Activated T-helper 17 cell treated with anti-CD3 and anti-CD28 coated beads, Interleukin-2, amount 50 U/mL, for 72 hours (primary cell): ENCODE measurements at places on chromosomes 7 and 10.

DNA sequence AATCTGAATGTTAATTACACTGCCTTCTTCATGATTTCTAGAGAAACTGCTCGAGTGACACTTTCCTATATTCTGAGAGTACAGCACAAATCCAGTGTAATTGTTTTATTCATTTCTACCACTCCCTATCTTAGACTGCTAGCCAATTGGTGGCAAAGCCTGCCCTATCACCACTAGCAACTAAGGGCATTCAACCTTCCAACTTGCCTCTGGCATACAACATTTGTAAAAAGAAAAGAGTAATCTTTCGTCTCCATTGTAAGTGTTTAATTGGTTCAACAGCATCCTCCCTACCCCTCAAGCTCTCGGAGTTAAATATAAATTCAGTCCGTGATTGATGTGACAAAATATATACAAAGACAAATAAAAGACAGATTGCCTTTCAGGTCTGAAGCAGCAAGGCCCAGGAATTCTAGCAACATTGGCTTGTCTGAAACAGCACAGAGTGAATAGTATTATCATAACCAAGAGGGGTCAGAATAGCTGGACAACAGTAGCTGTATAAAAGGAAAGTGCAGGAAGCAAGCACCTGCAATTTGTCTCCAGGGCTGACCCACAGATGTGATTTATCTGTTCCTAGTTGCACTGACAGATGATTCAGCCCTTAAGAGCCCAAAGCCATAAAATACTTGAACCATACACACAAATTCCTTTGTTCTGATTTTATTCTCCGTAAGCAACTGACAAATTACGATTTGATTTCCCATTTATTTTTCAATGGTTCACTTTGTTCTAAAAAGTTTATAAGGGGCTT, 47.6 kb upstream of the ANKRD1 start:
- ATAC-seq: no peak

DNA sequence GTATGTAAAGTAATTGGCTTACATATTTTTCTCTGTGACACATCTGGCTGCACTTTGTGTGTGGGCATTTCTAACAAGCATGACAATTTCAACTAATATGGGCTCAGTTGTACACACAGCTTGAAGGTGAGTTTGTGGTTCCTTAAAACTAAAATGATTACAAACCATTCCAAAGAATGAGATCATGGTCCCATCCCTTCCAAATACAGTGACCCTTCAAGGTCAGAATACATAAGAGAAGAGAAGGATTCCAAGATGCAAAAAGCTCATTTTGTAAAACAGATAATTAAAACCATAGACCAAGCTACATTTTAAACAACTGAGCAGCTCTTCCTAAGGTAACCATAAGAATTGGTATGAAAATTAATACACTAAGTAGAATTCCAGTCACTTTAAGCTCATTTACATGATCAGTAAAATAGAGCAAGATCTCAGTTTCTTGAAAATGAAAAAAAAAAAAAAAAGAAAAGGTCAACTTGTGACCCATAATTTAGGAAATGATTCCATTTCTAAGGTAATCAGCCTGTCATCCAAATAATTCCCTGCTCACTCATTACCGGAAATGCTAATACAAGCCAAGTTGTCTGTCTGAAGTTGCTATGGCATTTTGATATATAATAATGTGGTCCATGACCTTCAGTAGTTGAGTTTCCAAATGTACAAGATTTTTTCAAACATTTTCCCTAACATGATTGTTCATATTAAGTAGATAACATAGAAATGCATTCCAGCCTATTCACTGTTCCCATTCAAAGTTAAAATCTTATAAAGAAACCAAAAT, 688.5 kb downstream of the PARD3 start:
- ATAC-seq: no peak

- ATAC-seq: no peak
Measured at GRCh38 chr10:24721229-24722106, 2.2 kb downstream of the ARHGAP21 start.

DNA sequence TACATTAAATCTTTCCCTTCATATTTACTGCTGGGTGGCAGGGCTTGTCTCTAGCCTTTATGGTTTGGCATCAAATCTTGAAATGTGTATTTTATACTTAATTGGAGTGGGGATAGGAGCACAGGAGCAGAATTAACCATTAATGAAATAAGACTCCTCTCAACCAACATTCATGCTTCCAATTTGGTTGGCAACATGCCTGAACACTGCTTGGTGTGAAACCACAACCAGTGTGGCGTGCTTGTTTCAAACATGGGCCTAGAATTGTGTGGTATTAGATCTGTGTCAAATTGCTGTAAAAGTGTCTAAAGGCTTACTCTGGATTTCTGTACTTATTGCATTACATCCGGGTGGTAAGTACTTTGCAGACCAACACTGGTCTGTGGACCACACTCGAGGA, 25.1 kb upstream of the VPS41 start:
- ATAC-seq: no peak

DNA sequence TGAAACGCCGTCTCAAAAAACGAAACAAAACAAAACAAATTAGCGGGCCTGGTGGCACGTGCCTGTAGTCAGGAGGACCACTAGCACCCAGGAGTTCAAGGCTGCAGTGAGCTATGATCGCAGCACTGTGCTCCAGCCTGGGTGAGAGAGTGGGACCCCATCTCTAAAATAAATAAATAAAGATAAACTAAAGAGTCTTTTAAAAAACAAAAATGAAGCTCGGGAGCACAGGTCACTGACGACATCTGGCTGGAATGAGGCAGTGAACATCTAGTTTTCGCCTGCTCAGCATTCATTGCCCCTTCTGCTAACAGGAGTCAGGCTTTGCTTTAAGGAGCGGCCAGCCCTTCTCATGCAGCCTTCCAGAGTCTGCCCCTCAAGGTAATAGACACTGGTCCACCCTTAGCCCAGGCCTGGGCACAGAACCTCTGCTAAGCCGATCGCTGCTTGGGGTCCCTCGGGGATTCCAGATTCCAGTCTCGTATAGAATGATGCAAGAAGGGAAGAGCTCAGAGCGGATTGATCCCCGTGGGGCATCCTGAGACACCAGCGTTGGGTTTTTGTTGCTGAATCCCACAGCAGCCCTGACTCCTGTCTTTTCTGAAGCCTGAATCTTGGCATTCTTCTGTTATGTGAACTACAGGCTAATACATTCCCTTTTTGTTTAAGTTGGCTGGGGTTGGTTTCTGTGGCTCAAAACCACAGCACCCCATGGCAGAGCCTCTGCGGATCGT, 14.2 kb upstream of the FOXK1 start:
- ATAC-seq: no peak

DNA sequence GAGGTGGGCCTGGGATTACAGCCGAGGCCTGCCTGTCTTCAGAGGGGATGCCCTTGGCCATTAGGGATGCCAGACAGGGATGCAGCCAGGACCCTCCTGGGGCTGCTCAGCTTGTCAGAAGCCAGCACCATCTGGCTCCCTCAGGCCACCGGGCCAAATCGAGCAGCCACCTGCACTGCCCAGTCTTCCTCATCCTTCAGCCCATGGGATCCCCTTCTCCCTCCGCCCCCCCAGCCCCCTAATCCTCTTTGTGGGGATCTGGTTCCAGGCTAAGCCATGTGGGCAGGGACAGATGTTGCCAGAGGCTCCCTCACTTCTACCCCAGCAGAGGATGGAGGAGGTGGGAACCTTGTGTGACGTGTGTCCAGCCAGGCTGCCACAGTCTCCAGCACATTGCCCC, 137.4 kb upstream of the PPIF start:
- no peak for ATAC-seq

- ATAC-seq: no peak
Measured at GRCh38 chr7:158741294-158741666, 36.7 kb upstream of the NCAPG2 start.

DNA sequence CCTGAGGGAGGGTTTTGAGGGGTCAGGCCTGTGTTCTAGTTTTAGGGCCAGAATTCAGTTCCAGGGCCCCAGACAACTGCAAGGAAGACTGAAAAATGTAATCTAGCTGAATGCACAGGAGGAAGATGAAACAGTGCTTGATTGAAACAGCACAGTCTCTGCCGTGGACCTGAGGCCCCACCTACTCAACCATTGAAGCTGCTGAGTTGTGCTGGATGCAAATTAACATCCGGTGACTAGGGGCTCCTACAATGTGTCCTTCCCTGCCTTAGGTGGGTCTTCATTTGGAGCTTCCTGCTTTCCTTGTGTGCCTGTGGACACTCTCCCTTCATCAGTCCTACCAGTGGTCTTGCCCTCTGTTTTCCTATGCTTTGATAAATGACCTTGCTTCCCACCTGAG, 5.7 kb downstream of the GLRX3 start:
- ATAC-seq: peak; percentile 56

- no peak for ATAC-seq
Measured at GRCh38 chr7:29150856-29151255, 4.5 kb upstream of the CPVL start.

GRCh38 chr7:100983451-100984187, 14.3 kb downstream of the MUC12 start:
- ATAC-seq: no peak

GRCh38 chr7:105524840-105525239, 2.8 kb upstream of the PUS7 start:
- ATAC-seq: no peak

GRCh38 chr7:78178319-78178718, 379.7 kb downstream of the PHTF2 start:
- no peak for ATAC-seq

GRCh38 chr7:134427896-134428295, 31.0 kb downstream of the AKR1B1 start:
- no peak for ATAC-seq

DNA sequence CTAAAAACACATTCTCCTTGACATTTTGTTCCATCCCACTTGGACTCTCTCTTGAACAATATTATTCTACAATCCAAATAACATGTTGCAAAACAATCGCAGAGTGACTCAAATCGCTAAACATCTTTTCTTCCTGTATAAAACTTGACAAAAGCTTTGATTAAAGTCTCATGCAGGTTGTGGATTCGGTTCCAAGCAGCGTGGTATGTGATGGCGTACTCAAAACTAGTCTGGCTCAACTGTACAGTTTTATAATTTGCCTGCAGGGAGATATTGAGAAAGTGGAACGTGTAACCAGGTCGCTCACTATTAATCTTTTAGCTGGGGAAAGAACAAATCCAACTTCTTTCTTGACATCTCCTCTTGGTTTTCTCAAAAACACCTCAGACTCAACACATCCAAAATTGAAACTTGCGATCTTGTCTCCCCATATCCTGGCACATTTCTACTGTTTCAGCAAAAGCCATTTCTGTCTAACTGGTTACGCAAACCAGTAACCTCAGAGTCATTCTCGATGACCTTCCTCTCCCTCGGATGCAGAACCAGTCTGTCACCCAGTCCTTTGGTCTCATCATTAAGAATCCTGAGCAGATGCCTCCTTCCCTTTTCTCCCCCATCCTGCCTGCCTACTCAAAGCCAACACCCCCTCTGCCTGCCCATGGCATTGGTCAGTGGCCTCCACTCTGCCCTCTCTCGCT, 100.1 kb downstream of the CACNB2 start:
- no peak for ATAC-seq

- no peak for ATAC-seq
Measured at GRCh38 chr7:22373911-22374310, 17.0 kb upstream of the RAPGEF5 start.

- ATAC-seq: no peak
Measured at GRCh38 chr7:136998495-136998894, 130.0 kb downstream of the CHRM2 start.

DNA sequence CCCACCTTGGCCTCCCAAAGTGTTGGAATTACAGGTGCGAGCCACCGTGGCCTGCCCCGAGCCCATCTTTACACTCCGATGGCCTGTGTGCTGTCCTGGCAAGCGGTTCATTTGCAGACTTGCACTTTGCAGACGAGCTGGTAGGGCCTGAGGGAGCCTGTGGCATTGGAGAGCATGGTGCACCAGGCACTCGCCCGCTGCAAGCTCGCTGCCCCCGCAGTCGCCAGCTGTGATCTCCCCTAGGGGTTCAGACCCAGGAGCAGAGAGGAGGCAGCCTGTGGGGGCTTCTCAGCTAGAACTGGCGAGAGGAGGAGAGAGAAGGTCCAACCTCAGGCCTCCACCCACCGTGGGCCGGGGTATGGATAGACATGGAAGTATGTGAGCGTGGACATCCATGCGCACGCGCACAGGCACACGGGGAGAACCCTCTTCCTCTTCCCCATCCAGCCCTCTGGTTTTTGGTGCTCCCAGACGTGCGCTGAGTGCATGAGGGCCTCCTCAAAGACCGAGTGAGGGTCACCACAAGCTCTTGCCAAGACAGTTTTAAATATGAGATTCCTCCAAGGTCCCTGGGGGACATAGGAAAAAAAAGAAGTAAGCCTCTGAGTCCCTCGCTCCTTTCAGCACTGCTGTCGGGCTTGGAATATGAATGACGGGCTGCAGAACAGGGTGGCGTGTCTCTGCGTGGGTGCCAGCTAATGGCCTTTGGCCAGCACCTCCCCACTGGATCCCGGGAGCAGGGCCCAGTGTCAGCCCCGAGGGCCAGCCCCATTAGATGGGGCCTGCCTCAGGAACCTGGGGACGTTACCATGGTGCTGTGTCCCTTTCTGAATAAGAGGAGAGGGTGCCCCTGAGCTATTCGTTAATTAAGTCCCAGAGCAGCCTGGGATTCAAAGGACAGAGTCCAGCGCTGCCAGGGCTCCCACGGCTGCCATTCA, 15.1 kb upstream of the TTYH3 start:
- no peak for ATAC-seq

DNA sequence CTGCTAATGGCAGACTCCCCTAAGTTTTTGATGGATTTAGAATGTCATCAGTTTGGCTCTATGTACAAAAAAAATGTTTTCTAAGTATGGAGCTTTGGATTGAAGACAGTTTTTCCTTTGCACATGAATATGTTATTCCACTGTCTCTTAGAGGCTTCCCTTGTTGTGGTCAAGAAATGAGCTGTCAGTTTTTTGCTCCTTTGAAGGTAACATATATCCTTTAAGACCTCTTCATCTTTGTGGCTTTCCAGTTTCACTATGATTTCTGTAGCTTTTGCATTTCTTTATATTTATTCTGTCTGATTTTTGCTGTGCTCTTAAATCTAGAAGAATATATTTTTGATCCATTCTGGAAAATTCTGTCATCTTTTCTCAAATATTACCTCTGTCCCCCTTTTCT, 15.8 kb upstream of the ODAD2 start:
- ATAC-seq: peak; percentile 37

DNA sequence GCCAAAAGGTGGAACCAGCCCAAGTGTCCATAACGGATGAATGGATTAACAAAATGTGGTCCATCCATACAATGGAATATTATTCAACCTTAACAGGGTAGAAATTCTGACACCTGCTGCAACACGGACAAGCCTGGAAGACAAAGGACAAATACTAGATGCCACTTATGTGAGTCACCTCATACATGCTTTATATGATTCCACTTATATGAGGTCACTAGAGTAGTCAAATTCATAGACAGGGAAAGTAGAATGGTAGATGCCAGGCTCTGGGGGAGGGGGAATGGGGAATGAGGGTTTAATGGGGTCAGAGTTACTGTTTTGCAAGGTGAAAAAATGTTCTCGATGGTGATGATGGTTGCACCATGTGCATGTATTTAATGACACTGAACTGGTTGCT, 34.0 kb upstream of the CYTH3 start:
- ATAC-seq: no peak

- ATAC-seq: no peak
Measured at GRCh38 chr10:21369697-21370096, 155.8 kb downstream of the SKIDA1 start.
